ENCODE measurements at places on chromosomes 13 and 19.

DNA sequence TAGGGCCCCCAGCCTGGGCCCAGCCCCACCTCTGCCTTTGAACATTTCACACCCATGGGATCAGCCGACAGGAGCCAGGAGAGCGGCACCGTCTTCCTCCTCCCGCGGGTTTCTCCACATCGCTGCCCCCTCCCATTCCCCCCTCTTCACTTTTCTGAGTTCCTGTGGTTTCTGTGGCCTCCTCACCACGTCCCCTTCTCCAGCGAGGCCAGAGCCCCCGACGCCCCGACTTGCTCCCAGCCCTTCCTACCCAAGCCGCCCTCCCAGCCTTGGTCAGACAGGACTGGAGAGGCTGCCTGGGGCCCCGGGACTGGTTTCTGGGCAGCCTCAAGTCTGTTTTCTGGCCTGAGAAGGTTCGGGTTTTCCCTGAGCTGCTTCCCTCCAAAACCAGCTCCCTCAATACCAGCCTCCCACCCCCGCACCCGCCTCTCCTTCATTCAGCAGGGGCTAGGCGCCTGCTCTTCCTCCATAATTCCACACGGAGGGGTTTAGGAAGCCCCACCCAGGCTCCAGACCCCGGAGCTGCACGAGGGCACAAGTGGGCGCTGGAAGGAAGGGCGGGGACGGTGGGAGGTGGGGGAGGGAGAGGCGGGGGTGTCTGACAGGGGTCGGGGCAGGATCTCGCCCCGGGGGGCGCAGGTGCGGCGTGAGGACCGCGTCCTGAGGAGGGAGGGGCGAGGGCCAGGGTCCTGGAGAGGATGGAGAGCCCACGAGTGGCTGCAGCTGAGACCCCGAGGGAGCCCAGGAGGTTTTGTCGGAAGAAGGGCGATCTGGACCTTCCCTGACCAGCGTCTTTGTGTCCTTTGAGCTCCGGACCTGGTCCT is 4.0 kb upstream of the SIGLEC10 start:
- DNase-seq: no peak

GRCh38 chr19:45123440-45123850 is 30.5 kb downstream of the PPP1R37 start:
- DNase-seq: no peak

- no peak for DNase-seq
Observed at GRCh38 chr19:13195678-13196077, 45.5 kb downstream of the IER2 start.

- no peak for DNase-seq
Observed at GRCh38 chr19:8490873-8491272, 11.6 kb downstream of the PRAM1 start.

DNA sequence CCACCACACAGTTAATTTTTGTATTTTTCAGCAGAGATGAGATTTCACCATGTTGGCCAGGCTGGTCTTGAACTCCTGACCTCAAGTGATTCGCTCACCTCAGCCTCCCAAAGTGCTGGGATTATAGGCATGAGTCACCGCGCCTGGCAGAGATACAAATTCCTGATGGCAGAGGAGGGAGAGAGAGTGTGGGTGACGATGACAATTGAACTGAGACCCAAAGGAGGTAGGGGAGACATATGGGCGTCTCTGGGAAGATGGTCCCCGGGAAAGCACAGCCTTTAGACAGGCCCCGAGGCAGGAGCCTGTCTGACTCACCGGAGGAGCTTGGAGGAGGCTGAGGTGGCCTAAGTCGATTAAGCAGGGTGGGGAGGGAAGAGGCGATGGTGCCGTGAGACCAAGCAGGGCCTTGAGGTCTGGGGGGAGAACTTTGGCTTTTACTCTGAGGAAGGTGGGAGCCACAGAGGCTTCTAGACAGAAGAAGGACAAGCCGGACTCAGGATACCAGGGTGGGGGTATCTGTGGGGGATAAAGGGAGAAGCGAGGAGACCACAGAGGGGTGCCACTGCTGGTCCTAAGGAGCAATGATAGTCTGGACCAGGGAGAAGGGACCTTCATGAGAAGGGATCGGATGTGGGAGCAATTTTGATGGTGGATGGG is 38.2 kb downstream of the ARRDC2 start:
- peak; percentile 31 for DNase-seq

DNA sequence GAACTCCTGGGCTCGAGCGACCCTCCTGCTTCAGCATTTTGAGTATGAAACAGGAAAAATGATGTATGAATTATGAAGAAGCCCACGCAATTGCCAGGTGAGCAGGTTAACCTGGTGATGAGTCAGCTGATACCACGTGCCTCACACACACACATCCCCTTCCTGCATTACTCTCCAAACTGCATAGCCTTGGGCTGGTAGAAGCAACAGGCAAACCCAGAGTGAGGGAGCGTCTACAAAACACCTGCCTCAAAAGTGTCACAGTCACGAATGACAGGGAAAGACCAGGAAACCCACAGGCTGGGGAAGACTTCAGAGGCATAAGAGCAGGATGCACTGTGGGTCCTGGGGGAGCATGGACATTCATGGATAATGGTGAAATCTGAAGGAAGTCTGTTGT is 192.8 kb upstream of the IRS2 start:
- DNase-seq: no peak

- no peak for DNase-seq
Observed at GRCh38 chr13:110624766-110625756, 9.7 kb downstream of the NAXD start.

DNA sequence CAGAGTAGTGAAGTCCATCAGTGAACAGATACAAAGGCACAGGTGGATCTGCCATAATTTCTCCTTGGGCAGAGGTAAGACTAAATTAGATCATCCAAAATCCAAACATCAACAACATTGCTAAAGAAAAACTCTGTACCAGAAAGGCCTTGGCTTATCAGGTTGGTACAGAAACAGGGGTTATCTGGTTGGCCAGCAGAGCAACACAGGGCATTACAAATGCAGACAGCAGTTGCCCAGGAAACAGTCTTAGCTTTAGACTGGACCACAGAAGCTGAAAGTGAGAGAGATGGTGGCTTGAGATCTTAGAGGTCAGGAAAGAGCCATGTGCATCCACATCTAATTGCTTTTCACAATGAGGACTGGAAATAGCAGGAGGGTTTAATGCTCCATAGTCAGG is 26.6 kb upstream of the DGKH start:
- DNase-seq: no peak

- no peak for DNase-seq
Observed at GRCh38 chr13:39729156-39729555, 73.7 kb downstream of the COG6 start.

- DNase-seq: no peak
Observed at GRCh38 chr13:27962128-27962841, 6.8 kb downstream of the CDX2 start.

DNA sequence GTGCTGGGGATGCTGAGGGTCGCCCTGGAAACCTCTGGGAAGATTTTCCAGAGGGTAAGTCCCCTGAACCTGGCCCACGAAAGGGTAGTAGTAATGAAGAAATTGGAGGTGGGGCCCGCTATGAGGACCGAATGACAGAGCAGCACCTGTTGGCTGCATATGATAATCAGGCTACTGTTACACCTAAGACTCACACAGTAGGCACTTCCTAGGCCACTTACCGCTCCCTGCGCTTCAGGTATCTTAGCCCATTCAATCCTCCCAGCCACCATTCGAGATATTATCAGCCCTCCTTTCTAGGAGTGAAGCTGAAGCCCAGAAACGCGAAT is 4.3 kb upstream of the LRFN3 start:
- no peak for DNase-seq
